ENCODE measurements at places on chromosomes 16 and 17.

- no peak for DNase-seq
These were observed 10.6 kb upstream of the SMG1 start for GRCh38 chr16:18936727-18937340.

DNA sequence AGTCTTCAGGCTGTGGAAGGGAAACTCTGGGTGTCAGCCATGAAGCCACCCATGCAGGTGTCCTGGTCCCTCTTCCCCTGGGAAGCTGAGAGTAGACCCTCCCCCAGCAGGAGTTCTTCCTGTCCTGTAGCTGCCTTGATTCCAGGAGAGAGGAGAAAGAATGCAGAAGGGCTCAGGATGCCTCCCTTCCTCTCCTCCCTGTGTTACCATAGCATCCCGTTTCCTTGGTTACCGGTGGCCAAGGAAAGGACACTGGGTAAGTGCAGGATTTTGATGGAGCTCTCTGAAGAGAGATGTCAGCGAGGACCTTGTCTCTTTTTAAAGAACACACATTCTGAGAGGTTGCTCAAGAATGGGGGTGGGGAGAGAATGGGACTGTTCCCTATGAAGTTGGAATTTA, 304.1 kb upstream of the N4BP1 start:
- DNase-seq: no peak

GRCh38 chr16:87431926-87432325, 39.8 kb downstream of the MAP1LC3B start:
- no peak for DNase-seq

- no peak for DNase-seq
These were observed 27.5 kb downstream of the GPT2 start for GRCh38 chr16:46911650-46912049.

DNA sequence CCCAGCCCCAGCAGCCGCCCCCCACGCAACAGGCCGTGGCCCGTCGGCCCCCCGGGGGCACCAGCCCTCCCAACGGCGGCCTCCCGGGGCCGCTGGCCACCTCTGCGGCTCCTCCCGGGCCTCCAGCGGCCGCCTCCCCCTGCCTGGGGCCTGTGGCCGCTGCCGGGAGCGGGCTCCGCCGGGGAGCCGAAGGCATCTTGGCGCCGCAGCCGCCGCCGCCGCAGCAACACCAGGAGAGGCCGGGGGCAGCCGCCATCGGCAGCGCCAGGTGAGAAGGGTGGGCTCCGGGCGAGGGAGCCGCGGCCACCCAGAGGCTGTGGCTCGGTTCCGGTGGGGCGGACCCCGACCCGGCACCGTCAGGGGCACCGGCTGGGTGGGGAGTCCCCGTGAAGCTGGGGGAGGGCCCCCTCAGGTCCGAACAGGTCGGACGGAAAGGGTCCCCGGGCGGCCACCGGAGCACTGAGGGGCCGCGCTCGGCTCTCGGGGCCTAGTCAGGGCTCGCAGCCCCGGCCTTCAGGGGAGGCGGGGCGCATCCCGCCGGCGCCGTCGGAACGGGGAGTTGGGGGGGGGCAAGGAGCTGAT, 583 bp downstream of the ATXN2L start:
- no peak for DNase-seq

DNA sequence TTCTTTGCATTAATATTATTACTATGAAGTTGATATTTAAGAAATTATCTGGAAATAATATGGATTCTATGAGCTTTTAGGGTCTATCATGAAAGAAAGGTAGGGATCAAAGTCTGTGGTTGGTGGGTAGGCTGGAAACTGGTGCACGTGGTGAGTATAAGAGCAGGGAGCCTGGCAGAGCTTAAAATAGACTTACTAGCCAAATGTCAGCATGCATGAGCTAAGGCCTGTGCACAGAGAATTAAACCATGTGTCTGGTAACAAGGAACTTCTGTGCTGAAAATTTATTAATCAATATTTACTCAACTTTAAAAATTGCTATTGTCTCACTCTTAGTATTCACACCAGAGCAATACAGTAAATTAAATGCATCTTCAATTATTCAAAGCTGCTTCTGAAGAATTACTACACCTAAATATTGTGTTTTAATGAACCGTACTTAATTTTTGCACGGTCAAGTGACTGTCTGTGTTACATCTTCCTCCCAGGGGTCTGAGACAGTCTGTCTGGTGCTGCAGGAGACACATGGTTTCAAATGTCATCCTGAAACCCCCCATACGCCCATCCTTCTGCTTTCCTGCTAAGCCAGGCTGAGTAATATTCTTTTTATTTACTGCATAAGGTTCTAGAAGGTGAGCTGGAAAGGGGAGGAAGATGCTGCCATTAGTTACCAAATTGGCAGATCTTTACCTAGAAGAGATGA, 161.0 kb upstream of the NLRP1 start:
- no peak for DNase-seq

- DNase-seq: no peak
These were observed 51.3 kb upstream of the FBXO47 start for GRCh38 chr17:39018267-39019134.

DNA sequence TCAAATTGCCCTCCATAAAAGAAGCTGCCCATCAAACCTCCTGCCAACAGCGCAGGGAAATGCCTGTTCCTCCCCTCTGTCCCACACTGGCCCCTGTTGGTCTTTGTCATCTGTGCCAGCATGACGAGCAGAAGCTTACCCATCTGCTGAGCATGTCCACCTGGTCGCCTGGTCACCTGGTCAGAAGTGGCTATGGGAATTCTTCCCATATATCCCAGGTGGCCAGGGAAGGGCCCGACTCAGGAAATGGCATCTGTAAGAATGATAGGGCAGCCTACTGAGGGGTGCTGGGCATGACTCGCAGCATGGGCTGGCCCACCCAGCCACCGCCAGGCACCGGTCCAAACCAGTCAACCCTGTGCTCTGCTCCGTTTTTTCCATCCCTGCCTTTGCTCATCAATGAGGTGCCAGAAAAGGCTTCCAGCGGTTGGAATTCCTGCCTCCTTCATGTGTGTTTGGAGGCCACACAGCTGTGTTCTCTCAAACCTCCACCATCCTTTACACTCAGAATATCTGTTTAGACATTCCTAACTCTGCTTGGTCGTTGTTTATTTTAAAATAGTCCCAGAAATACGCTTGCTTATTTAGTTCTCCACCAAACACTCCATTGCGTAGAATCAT, 145.2 kb downstream of the CLEC16A start:
- DNase-seq: no peak

DNA sequence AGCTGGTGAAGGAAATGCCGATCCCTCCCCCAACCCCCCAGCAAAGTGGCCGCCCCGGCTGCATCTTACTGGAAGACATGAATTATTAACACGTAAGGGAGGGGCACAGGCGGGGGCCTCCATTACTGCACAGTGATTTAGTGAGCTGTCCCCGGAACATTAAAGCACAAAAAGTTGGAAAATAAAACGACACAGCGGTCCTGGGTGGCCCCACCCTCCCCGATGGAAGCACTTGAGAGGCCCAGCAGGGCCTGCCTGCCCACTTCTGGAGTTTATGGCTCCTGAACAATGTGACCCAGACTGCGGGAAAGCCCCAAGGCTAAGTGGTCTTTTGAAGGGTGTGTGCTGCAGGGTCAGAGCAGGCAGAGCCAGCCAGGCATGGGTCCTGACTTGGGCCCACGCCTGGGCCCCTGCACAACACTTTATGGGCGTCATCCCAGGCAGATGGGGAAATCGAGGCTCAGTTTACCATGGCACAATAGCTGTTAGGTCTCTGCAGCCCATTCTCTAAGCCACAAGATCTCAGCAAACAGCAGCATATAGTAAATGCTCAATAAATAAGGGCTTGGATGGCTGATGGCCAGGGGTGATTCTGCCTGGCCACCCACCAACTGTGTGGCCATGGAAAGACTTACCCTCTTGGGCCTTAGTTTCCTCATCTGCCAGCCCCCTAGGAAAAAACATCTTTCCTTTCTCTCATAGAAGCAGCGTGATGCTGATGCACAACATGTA, 22.8 kb downstream of the CCDC102A start:
- DNase-seq: no peak

DNA sequence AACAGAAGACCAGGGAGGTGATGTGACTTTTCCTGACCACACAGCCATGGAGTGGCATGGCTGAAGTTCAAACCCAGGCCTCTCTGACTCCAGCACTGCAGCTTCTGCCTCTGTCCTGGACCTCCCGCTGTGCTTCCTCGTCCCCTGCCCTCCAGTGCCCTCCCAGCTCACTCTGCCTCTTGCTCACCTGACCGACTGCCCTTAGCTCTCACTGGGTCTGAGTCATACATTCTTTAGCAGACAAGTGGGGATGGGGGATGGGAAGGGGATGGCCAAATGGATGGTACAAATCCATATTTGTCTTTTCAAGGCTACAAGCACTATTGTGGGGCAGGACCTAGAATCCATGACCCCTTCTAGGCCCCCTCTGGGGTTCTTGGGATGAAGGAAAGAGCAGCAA, 33.0 kb downstream of the PITPNM3 start:
- DNase-seq: no peak

- DNase-seq: no peak
These were observed 12.0 kb upstream of the CRISPLD2 start for GRCh38 chr16:84807776-84808175.

DNA sequence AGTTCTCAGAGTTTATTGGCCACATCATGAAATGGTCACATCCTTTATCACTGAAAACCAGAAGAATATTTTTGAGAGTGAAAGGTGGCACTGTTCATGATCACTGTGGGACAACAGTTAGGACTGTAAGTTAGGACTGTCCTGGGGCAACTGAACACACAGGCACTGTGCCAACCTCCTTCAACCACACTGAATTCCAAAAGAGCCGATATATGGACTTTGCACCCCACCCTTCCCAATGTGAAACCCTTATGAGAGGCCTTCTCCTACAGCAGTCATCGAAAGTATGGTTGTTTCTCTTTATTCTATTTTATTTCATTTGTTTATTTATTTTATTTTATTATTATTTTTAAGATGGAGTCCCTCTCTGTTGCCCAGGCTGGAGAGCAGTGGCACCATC, 353.5 kb downstream of the TOX3 start:
- DNase-seq: no peak

DNA sequence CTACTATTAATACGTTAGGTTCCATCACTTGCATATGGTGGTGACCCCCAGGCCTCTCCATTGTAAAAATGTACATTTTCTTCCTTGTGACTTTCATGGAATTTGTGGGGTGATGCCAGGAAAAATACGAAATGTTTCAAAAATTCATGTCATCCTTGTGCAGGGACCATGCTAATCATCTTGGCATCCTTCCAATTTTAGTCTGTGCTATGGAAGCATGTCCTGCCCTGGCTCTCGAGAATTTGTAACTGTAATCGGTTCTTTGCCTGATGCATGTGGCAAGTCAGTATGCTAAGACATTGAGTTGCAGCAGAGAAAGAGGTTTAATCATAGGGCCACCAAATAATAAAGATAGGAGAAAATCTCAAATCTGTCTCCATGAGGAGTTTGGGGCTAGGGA, 14.3 kb upstream of the GINS3 start:
- DNase-seq: no peak

- peak; percentile 29 for DNase-seq
These were observed 348 bp downstream of the MPP2 start for GRCh38 chr17:43906951-43907424.

- DNase-seq: no peak
These were observed 32.4 kb downstream of the HAPSTR1 start for GRCh38 chr16:9123871-9124270.

- DNase-seq: no peak
These were observed 60.1 kb upstream of the MED9 start for GRCh38 chr17:17416400-17417360.

GRCh38 chr17:7108981-7109380, 5.6 kb downstream of the ASGR2 start:
- no peak for DNase-seq

DNA sequence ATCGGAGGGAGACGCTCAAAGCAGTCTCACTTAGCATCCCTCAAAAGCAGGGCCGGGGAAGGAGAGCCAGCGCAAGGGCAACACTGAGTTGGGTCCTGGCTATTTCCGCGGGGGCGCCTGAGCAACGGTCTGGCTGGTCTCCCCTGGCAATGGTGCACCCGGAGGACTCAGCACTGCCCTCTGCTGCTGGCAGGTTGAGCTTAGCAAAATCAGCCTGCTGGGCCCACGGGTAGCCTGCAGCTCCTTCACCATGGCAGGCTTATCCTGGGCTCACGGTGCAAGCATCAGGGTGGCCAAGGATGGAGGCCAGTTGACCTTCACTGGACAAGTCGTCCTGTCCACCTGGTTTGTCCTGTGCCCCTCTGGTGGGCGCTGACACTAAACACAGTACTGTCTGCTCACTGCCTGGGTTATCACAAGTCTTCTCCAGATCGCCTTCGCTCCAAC, 14.4 kb upstream of the ALDH3A1 start:
- DNase-seq: peak; percentile 65

DNA sequence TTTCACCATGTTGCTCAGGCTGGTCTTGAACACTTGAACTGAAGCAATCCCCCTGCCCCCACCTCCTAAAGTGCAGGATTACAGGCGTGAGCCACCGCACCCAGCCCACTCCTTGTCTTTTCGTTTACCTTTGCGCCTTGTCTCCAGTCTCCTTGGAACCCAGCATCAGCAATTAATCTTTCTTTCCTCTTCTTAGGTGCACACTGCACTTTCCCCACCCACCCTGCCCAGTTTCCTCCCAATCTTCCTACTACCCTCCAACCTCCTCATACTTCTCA, 1.5 kb upstream of the CLDN7 start:
- no peak for DNase-seq

DNA sequence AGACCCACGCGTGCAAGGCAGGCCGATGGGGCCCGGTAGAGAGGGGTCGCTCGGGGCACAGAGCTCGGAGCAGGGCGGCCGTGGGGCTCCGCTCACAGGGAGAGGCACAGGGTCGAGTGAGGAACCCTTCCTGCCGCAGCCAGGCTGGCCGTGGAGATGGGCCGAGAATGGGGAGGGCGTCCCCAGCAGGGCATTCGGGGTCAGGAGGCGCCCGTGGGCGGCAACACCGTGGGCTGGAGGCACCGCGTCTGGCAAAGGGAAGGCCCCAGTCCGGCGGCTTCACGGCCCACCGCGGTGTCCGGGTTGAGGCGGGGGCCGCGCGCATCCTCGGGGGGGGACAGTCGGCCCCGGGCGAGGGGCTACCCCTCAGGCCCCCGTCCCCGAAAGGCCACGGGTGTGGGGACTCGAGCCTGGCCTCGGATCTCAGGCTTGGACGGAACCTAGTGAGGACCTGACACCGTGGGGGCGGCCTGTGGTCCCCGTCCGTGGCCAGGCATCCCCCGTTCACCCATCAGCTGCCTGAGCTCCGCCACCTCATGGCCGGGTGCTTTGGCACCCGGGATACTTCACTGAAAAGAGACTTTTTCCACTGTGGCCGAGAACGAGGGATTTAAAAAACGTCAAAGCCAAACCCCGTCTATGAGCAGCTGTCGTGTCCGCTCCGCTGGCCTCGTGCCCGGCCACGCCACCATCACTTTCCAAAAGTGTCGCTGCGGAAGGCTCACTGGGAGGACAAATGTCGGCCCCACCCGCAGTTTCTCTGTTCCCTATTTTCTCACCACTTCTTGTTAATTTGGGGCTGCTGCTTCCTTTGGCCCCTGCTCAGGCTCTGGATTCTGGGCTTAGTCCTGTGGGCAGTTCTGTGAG, 73.6 kb downstream of the METRNL start:
- DNase-seq: peak; percentile 22

GRCh38 chr17:59381716-59382570, 50.5 kb downstream of the YPEL2 start:
- DNase-seq: no peak
